ENCODE measurements at places on chromosomes 12 and 14. TPM values are rescaled to one million over a fixed set of nuclear protein-coding genes. Genes with fewer than 3 reads are reported as not detected.

Gene PTCSC3
- not detected for total RNA-seq

Gene FITM1
- 1.1 TPM for total RNA-seq

Gene SCYL2
- total RNA-seq = 41.8 TPM

Gene CCDC177
- total RNA-seq = not detected

Gene HSP90AA1
- 653 TPM for total RNA-seq

- DNase-seq = no peak
Observed at GRCh38 chr12:81386101-81386500, 308.2 kb downstream of the ACSS3 start.

DNA sequence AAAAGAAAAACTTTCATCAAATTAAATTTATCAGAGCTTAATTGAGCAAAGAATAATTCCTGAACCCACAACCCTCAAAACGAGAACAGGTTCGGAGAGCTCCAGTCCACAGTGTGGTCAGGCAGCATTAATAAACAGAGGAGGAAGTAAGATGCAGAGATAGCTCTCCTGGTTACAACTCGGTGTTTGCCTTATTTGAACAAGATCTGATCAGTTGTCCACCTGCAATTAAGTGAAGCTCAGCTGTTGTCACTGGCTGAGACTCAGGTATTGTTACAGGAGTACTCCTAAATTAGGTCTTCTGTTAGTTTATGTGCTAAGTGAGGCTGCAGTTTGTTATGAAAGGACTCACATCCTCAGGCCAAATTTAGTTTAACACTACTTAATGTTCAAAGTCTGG, 451.4 kb upstream of the PDE3A start:
- no peak for DNase-seq

DNA sequence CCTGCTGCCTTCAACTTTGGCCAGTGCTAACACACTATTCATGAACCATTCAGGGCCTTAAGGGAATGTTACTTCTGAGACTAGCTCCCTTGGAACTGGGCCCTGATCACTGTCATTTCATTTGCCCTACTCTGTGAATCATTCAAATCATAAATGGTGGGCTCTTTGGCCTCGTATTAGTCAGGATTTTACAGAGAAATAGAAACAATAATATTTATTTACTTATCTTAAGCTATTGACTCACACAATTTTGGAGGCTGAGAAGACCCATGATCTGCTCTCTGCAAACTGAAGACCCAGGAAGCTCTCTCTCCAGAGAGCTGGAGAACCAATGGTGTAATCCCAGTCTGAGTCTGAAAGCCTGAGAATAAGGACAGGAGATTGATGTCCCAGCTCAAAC, 398.5 kb downstream of the LRIG3 start:
- DNase-seq = no peak

GRCh38 chr12:57896115-57896433, 45.3 kb upstream of the ATP23 start:
- DNase-seq = no peak

DNA sequence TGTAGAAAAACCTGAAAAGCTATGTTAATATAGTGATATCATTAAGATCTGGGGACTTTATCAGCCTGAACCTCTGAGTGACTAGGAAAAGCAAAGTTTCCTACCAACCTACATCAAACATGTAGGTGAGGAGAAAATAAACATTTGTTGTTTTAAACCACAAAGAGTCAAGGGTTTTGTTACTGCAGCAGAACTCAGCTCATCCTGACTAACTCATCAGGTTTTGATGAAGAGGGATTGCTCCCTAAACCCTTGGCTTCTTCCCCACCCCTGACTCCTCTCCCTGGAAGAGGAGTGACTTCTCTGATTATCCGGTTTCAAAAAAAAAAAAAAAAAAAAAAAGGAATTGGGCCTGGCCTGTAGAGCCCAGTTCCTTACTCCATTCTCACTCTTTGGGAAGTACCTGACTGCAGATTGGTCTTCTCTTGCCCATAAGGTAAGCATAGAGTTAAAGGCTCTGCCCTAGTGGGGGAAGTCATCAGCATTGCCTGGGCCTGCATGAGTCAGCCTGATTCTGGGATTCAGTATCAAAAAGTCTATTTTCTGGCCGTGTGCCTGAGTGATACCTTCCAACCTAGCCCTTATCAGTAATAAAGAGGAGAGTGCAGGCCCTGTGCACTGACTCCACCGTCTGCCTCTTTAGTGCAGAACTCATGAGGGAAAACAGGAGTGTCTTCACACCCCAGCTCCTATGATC, 16.9 kb downstream of the BDKRB1 start:
- no peak for DNase-seq

DNA sequence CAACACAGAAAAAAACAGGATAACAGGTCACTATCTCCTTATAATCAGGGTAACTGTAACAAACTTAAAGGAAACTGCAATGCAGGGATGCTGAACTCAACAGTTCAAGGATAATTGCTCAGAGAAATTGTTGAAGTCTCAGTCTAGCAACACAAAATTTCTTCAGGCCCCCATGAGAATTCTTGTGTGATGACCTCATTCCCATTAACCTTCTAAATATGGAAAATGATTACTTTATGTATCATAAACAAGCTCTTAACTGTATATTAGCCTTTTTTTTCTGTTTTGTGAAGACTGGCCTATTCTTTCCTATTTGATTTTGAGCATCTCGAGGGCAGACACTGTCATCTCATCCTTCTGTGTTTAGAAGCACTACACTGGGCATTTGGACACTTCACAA, 47.1 kb downstream of the IGF1 start:
- DNase-seq = no peak

DNA sequence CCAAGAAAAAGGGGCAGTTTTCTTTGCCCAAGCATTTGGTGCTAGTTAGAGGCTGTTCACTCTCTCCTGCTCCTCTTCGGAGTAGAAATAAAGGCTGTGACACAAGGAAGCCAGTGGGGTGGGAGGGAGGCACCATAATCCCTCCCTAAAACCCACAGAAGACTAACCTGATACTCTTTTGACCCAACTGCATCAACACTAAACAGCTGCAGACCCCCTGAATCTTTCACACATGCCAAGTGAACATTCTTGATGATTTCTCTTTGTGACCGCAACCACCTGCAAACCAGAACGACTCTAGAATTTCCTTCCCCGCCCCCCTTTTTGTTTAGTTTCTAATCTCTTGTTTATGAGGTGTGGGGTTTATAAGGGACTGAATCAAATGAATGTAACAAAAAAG, 175.8 kb upstream of the BCL2L14 start:
- no peak for DNase-seq

DNA sequence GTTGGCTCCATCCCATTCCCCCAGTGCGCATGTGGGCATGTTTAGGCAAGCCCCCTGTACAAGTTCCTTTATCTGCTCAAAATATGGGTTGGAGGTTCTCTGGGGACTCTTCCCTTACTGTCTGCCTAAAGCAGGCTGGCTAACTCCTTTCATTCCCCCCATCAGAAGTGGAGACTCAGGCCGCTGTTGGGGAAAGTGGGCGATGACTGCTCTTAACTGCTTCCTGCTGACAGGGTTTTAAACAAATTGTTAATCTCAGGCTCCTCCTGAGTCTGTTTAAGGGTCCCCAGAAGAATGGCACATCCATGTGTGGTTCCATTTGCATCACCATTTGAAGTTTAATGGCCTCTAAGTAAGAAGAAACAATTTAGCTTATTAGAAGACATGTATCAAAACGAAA, 15.4 kb upstream of the FAR2 start:
- DNase-seq = no peak

DNA sequence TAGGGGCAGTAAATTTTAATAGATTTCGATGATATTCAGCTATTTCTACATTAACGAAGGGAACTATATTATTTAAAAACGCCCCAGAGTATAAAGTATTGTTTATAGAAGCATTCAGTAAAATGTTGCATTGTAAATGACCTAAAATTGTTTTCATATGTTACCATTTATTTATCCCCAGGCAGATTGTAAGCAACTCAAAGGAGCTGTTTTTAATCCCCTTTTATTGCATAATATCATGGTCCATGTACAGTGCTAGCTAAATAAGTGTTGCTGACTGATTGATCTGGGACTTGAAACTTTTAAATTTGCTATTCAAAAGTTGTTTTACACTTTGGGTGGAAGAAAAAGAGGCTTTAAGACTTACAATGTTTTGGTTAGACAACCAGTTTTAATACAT, 199.0 kb upstream of the SLC38A2 start:
- no peak for DNase-seq

DNA sequence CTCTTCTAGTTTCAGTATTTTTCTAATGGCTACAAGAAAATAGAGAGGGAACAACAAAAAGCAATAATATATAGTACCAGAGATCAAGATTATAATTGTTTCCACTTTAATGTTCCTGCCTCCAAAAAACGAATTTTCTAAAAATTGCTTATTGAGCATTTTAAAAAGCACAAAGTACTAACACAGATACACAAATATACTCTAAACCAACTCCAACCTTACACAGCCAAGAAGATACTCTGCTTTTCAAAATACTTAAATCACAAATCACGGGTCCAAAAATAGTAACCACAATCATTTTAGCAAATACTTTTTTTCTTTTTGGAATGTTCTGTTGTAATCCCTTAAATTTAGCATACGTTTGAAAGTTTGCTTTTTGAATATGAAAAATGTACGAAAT, 2.0 kb downstream of the YAF2 start:
- no peak for DNase-seq

DNA sequence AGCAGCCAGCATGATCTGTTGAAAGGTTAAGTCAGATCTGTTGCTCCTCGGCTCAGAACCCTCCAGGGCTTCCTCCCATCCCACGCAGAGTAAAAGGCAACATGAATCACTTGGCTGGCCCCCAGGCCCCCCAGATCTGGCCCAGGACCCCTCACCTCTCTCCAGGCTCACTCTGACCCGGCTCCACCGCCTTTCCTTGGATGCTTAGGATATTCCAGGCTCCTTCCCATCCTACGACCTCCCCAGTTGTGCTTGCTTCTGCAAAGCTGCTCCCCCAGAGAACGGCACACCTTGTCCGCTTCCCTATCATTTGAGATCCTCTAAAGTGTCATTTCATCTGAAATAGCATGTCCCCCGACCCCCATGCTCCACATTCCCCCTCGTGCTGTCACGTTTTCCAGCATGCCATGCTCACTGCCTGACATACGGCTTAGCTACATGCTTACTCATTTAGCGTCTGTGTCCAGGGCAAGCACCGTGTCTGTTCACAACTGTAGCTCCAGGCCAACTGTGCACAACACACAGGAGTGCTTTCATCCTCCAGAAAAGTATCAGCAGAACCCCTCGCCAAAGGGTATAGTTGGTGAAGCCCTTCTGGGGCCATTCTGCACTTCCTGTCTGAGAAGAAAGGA, 33.6 kb upstream of the BDKRB2 start:
- no peak for DNase-seq

DNA sequence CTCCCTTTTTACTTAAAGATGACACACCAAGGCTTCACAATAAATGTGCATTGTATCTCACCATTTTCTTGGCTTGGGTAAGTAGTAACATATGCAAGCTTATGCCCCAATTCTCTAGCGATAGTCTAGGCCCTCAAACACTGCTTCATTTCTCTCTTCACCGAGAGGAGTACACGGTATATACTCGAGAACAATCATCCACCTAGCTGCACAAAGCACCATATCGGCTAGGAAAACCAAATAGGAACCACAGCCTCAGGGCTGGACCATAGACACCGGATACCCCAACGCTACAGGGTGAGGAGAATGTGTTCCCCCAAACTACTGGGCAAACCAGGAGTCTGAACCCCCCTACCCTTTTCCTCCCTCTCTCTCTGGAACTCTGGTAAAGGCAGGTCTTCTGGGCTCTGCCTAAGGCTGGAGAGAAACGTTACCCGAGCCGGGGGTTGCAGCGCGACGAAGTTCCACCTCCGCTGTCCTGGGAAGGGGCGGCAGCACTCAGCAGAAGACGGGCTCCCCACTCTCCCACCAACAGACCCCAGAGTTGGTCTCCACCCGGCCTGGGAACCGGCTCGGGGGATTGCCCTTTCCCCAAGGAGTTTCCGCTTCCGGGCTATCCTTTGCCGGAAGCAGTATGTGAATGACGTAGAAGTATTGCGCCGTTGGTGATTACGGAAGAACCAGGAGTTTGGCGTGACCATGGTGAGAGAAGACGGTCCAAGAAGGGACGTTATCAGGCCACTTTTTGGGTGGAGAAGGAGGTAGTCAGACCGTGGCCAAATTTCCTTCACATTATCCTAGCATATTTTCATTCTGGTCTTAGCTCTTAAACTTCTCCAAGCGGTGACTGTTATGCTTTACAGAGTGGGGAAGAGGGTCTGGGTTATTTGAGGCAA, at the start of the genes AREL1 and FCF1:
Gene AREL1, minus strand, starts transcription at position 582 of the 896 bp plus-strand sequence. CDS start 27,465 bp downstream, outside the sequence.
Gene FCF1, plus strand, starts transcription at position 646 of the 896 bp plus-strand sequence. Its CDS starts 54 bp downstream, at position 700.
- DNase-seq = peak; percentile 92

- DNase-seq = no peak
Observed at GRCh38 chr12:54126029-54126695, 62.6 kb downstream of the SMUG1 start.

GRCh38 chr12:16307856-16308475, 30.5 kb upstream of the SLC15A5 start:
- DNase-seq = no peak

Data from CD4-positive, CD25-positive, alpha-beta regulatory T cell (primary cell).